Globus pallidus (tissue), 1 donor: ENCODE measurements at places on chromosomes 1 and 21.
A peak's percentile ranks its signal among the peaks of the same experiment; 100 is the strongest.

GRCh38 chr1:222171005-222171404 lies 376.9 kb downstream of the HHIPL2 start:
- peak; percentile 7 for DNase-seq

- no peak for DNase-seq
Observed at GRCh38 chr21:29182691-29183092, 52.2 kb downstream of the MAP3K7CL start.

DNA sequence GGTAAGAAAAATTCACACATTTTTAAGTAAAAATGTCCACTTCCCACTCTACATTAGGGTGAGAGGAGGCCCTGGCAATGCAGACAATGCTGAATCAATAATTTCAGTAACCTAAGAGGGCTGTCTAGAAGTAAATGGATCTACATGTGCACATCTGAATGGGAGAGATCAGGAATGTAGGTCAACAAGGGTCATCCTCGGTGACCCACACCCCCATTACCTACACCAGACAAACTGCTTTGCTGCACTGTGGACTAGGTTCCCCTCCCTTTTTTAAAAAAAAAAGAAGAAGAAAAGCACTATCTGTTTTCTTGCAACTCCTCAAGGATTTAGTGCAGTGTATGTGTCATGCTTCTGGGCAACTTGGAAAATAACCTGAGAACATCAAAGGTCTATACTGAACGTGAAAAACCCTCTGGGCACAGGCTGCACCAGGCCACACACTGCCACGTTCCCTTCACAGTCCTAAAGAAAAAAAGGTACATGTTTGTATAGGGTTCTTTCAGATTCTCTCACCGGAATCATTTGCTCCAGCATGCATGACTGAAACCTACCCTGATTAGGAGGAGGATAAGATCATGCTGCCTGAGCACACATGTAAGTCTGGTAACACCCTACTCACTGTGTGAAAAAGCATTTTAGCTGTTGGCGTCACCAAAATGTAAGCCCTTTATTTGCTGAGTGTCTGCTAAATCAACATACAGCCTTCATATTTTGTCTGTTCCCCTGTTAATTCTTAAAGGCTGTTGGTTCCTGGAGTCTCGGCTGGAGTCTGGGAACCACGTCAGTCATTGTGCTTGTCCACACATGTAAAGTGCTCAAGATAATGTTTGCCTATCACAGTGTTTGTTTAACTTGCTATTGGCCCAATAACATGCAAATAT lies 341.0 kb downstream of the SMYD3 start:
- no peak for DNase-seq

GRCh38 chr1:23777979-23778814 lies at the start of gene PITHD1:
PITHD1 (plus strand) TSS chr1:23778418; CDS start chr1:23778516, 98 bp downstream.
- peak; percentile 78 for DNase-seq

GRCh38 chr1:107141491-107142126 lies 770 bp downstream of the NTNG1 start:
- no peak for DNase-seq
